Fibroblast of villous mesenchyme (primary cell): ENCODE measurements at places on chromosomes 12 and 14.

DNA sequence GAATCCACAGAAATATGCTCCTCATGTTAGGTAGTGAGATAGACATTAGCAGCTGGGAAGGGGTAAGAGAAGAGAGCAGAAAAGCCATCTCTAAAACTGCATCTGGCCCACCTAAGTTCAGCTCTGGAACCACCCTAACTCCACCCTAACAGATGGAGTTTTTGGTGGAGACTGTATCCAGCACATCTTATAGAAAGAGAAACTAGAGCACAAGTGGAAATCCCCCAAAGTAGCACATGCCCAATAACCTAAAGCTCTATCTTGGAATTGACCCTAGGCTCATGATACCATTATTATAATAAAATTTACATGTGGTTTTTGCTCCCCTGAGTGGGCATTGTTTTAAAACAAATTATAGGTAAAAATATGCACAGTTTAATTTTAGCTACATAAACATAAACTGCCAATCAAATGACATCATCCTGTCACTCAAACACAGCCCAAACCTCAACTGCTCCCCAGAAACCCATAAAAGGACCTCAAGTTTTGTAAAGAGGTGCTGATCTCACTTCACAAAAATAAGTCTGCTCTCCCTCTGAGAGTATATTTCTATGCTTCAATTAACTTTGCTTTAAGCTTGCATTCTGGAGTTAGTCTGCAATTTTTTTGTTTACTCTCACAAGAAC, 206.4 kb downstream of the PIK3C2G start:
- no peak for DNase-seq

DNA sequence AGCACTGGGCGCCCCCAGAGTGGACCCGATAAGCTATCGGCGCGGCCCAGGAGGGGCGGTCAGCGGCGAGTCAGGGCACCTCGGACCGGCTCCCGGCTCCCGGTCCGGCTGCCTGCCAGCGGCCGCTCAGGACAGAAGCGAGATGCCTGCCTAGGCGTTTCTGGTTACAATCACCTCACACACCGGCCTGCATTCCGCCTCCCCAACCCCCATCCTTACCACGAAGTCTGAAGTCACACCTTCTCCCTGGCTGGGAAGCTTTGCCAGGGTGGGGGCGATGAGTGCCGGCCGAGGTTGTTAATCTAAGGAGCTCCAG, 42.6 kb upstream of the TBX5 start:
- DNase-seq = no peak

DNA sequence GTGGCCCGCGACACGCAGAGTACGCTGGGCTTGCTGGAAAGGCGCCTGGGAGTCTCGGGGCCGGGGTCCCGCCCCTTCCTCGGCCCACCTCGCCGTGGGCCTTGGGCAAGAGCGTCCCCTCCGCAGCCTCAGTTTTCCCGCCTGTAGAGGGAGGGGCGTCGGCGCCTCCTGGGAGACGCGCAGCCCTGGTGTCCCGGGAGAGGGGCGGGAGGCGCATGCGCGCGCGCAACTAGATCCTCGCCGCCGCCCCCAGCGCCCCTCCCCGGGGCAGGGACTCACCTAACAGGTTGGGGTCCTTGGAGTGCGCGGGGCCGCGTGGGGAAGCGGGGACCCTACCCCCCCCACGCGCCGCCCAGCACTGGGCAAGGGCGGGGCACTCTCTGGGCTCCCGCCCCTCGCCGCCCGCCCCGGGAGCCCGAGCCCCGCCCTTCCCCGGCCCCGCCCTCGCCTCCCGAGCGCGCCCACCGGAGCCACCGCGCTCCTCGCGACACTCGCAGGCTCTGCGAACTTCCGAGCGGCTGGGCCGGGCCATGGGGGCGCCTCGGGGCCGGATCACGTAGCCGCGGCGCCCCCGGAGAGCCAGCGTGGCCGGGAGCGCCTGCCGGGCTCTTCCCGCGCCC, at the start of gene KIF26A:
KIF26A (plus strand) TSS at position 490 of the 620 bp plus-strand sequence. CDS start 136 bp downstream, outside the sequence.
- peak; percentile 24 for DNase-seq

- no peak for DNase-seq
These were observed 12.7 kb downstream of the PROX2 start for GRCh38 chr14:74863274-74863673.

DNA sequence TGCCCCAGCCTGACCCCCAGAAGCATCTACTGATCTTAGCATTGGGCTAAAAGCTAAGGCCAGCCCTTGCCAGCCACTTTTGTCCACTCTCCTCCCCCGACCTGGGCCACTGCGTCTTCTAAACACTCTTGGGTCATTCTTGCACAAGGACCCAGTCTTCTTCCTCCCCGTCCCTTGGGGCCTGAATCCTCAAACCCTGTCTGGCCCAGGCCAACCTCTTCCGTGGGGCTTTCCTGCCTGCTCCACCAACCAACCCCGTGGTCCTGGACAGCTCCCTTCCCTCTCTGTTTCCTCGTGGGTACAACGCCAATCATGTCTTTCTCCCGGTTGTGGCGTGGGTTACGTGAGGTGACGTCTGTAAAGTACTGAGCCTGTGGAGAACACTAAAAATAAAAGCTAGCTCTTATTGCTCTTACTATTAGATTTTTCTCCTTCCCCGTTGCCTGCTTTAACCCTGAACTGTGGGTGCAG, 21.5 kb downstream of the FAM222A start:
- DNase-seq = no peak
